ENCODE measurements at places on chromosomes 5 and 9.
A peak's percentile ranks its signal among the peaks of the same experiment; 100 is the strongest.

DNA sequence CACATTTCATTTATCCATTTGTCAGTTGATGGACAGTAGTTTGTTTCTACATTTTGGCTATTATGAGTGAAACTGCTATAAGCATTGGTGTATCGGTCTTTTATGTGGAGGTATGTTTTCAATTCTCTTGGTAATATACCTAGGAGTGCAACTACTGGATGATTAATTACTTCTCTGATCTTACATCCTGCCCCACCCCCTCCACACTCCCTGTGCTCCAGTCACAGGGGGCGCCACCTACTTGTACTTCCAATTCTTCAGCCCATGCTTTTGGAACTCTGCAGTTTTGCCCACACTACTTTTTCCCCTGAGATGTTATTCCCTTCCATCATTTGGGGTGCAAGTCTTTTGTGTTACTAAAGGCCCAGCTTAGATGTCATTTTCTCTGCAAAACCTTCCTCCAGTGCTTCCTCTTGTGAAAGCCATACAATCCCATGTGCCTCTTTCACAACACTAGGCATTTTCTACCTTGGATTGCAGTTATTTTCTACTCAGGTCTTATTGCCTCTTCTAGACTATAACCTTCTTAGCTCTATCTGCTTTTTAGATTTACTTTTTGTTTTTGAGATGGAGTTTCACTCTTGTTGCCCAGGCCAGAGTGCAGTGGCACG, 42.1 kb downstream of the SEC61B start:
- H3K27ac ChIP-seq = no peak overlapping the region
- H3K4me3 ChIP-seq = no peak overlapping the region
- peak; percentile 17 for DNase-seq
- H3K36me3 ChIP-seq = no peaks in the 10 kb centered on the region
- H3K4me1 ChIP-seq = peaks cover 15% of the 10 kb centered on the region

DNA sequence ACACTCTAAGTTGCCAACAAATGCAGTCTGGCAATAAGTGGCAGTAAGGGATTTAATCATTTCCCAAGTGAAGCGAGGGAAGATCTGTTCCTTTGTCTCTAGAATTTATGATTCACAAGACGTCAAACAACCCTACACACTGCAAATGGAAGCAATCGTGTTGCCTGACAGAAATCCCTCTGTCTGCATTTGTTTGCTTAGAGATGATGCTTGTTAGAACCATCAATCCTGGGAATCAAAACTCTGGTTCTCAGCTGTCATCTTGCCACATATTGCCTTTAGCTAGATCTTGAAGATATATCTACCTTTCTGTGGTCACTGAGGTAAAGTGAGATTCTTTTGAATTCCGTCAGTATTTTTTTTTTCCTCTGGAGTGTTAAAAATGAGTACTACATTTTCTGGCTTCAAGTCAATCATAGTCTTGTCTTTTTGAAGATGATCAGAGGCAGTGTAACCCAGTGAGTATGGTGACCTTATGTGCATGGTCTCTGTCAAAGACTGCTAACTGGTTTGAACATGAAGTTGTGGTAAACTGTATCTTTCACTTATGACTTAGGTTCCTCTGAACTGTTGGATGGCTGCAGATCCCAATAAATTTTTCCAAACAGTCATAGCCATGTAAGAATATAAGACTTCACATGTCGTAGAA, 106.4 kb upstream of the STARD4 start:
- DNase-seq = no peak
- H3K4me1 ChIP-seq = no peaks in the 10 kb centered on the region
- H3K27ac ChIP-seq = no peak overlapping the region
- H3K4me3 ChIP-seq = no peak overlapping the region
- no peaks in the 10 kb centered on the region for H3K36me3 ChIP-seq
- H3K27me3 ChIP-seq = no peaks in the 10 kb centered on the region

DNA sequence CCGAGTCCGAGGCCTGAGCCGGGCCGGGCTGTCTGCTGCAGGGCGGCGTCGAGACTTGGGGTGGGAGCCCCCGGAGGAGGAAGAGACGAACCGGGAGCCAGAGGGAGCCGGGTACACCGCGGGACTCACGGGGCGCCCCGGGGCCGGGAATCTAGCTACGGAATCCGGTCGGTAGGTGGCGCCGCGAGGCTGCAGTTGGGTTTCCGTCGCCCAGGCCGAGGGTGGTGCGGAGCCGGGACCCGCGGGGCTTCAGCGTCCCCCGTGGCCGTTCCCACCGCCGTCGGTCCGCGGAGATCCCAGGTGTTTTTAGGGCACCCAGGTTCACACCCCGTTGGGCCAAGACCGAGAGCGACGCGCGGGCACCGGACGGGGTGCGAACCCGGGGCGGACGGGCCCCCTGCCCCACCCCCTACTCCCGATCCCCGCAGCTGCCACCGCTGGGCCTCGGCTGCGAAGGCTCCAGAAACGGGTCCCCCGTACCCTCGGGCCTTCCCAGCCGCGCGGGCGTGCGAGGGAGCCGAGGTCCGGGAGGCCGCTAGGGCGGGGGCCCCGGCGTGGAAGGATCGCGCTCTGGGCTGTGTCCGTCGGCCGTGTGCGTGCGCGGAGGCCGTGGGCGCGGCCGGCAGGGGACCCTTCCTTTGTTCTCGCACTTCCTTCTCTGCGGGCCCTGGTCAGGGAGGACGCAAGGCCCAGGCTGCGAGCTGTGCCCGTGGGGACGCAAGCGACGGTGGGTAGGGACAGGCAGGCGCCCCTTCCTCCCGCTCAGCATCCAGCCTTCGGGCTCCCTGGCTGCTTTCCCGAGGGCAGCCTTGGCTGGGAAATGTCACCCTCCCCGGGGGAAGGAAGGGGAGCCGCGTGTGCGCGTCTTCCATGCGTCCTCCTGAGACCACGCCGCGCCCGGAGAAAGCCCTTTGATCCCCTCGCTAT, 146.6 kb downstream of the GAPVD1 start:
- no peaks in the 10 kb centered on the region for H3K36me3 ChIP-seq
- peak overlapping the region; percentile 53 for H3K27ac ChIP-seq
- no peaks in the 10 kb centered on the region for H3K27me3 ChIP-seq

GRCh38 chr5:172417983-172418630, 36.2 kb downstream of the SH3PXD2B start:
- H3K36me3 ChIP-seq = no peaks in the 10 kb centered on the region
- H3K4me1 ChIP-seq = peaks cover 43% of the 10 kb centered on the region
- peak overlapping the region; percentile 68 for H3K27ac ChIP-seq

GRCh38 chr9:109941771-109942170, 161.8 kb downstream of the PALM2AKAP2 start:
- H3K4me1 ChIP-seq = no peaks in the 10 kb centered on the region
- H3K4me3 ChIP-seq = no peak overlapping the region
- DNase-seq = no peak
- no peaks in the 10 kb centered on the region for H3K27me3 ChIP-seq

- DNase-seq = peak; percentile 54
- no peaks in the 10 kb centered on the region for H3K27me3 ChIP-seq
- no peak overlapping the region for H3K27ac ChIP-seq
- H3K36me3 ChIP-seq = no peaks in the 10 kb centered on the region
- H3K4me1 ChIP-seq = no peaks in the 10 kb centered on the region
These were observed 139.6 kb downstream of the RASEF start for GRCh38 chr9:82923092-82923911.

DNA sequence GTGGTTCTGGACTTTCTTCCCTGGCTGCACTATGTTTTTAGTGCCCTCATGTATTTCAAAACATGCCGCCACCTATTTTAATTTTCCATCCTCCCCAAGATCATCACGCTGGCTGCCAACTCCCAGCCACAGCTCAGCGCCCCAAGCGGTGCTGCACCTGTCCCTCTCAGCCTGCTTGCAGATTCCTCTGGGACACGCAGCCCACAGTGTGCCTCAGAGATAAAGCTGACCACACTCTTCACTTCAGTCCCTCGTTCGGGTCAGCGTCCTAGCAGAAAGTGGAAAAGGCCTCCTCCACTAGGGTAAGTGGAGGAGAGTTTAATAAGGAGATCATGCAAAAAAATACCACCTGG, 56.2 kb upstream of the CKS2 start:
- H3K27ac ChIP-seq = no peak overlapping the region
- no peak for DNase-seq
- no peaks in the 10 kb centered on the region for H3K27me3 ChIP-seq
- H3K4me1 ChIP-seq = no peaks in the 10 kb centered on the region

DNA sequence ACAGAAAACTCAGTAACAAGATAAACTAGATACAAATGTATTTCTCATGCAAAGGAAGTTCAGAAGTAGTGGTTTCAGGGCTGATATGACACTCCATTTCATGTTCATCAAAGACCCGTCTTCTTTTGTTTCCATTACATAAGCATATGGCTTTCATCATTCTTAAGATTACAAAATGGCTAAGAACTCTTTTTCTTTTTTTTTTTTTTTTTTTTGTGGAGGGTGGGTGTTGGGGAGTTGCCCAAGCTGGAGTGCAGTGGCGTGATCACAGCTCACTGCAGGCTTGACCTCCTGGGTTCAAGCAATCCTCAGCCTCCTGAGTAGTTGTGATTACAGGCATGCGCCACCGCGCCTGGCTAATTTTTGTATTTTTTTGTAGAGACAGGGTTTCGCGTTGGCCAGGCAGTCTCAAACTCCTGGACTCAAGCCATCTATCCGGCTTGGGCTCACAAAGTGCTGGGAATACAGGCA, 22.0 kb upstream of the PTBP3 start:
- no peak overlapping the region for H3K27ac ChIP-seq
- no peak for DNase-seq
- no peaks in the 10 kb centered on the region for H3K4me1 ChIP-seq

DNA sequence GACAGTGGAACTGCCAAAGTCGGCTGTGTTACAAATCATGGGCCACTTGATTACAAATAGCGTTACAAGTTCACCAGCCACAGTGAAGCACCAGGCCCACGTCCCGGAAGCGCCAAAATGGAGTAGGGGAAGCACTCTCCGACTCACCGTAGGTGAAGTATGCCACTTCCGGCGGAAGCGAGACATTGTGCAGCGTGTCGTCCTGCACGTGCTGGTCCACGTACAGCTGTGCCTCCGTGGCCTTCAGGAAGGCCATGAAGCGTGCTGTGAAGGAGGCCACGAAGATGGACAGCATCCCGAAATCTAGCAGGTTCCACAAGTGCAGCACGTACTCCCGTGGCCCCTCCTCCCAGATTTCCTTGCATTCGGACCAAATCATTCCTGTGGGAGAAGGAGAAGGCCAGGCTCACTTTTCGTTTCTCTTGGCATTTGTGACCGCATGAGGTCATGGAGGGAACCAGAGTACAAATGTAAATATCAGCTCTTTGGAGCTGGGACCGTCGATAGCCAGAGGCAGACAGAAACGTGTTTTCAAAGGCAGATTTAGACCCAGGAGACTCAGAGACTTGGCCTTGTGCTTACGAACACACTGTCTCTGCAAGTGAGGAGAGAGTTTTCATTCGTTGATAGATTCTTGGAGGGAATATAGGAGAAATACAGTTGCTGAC, 58.7 kb upstream of the SMIM32 start:
- no peaks in the 10 kb centered on the region for H3K27me3 ChIP-seq
- H3K4me1 ChIP-seq = no peaks in the 10 kb centered on the region
- no peak overlapping the region for H3K27ac ChIP-seq
- no peak overlapping the region for H3K4me3 ChIP-seq
- no peaks in the 10 kb centered on the region for H3K36me3 ChIP-seq
- DNase-seq = no peak

DNA sequence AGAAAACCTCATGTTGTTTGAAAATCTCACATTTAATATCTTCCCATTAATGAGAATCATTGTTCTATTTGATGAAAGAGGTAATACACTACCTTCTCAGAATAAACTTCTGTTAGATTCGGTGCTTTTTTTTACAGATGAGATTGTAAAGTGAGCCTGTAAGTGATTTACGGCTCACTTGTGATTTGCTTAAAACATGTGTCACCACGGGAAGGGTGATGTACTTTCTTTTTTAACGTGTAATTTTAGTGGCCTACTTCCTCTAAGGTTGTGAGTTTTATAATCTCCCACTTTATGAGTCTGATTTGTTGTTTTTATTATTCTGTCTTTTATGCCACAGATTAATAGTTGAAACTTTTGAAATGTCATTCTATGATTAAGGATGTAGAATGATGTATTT, 15.9 kb downstream of the ANXA1 start:
- peaks cover 25% of the 10 kb centered on the region for H3K36me3 ChIP-seq
- DNase-seq = no peak
- H3K27me3 ChIP-seq = no peaks in the 10 kb centered on the region
- H3K27ac ChIP-seq = no peak overlapping the region
- H3K4me3 ChIP-seq = no peak overlapping the region

DNA sequence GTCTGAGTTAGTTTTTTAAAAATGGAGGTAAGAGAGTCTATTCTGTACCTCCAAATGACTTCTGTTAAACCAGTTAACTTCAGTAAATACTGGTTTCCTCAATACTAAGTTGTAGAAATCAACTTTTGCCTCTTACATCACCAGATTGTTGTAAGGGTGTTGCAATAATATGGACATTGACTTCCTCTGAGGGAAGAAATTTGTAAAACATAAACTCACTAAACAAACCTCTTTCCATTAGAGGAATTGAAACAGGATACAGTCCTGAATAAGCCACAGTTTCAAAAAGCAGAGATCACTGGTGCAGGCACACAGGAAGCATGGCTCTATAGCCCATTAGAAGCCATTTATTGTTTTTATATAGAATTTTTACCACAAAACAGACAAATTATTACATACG, 32.7 kb upstream of the SLCO6A1 start:
- no peaks in the 10 kb centered on the region for H3K4me1 ChIP-seq
- no peak overlapping the region for H3K27ac ChIP-seq
- no peaks in the 10 kb centered on the region for H3K27me3 ChIP-seq
- DNase-seq = peak; percentile 17

DNA sequence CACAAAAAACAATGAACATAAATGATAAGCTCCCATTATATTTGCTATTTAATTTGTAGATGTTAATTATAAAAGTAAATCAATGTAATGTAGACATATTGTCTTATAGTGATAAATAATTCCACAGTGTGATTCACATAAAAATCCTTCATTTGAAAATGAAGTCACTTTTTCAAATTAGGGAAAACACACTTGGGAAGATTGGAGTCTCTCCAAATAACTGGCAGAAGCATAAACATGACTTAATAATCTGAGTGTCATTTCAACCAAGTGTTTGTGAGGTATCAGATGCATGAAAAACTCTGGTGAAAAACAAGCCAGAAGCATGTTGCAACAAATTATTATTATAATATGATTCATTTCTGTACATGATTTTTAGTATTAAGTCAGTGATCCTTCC, 102.2 kb downstream of the CETN3 start:
- no peaks in the 10 kb centered on the region for H3K36me3 ChIP-seq
- no peaks in the 10 kb centered on the region for H3K27me3 ChIP-seq
- no peak overlapping the region for H3K27ac ChIP-seq
- DNase-seq = no peak

- H3K4me1 ChIP-seq = no peaks in the 10 kb centered on the region
- H3K27ac ChIP-seq = no peak overlapping the region
- no peak for DNase-seq
- H3K27me3 ChIP-seq = no peaks in the 10 kb centered on the region
These were observed 102.7 kb upstream of the CACNA1B start for GRCh38 chr9:137774775-137775386.

All from fibroblast of lung (primary cell).